CD14-positive monocyte (primary cell): ENCODE measurements at places on chromosomes 7 and 10. TPM values are rescaled to one million over a fixed set of nuclear protein-coding genes. Genes with fewer than 3 reads are reported as not detected.

The MYH16 gene
- polyA plus RNA-seq: not detected

The TMEM178B gene
- polyA plus RNA-seq: not detected

The ABHD11 gene
- 22.1 TPM for polyA plus RNA-seq

DNA sequence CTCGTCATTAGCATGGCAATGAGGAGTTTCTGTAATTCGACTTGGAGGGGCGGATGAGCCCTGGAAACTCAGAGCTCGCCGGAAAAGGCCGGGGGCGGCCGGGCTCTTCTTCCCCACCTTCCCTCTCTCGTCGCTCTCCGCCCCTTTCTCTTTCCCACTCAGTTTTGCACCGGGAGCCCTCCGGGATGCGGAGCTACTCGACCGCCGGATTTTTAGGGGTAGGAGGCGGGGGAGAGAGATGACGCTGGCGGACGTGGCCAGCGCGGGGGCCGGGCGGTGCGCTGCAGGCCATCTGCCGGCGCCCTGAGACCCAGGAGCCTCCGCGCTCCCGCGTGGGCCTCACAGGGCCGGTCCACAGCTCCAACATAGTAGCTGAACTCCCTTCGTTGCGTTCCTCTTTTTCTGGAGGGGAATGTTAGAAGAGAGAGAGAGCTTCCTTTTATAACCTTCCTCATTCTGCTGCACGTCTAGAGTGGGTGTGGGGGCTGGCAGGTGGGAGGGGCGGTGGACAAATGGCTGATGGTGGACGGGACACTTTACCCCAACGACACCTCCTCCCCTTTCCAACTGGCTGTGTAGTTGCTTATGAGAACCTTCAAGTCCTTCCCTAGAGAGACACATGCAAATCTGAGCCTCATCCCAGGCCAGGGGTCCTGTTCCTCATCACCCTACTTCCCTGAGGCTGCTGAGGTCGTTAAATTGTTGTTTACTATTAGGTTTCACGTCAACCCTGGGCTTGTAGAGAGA is 1.1 kb upstream of the HOXA1 start:
- H3K4me3 ChIP-seq: peak overlapping the region; percentile 90
- H3K4me1 ChIP-seq: peaks cover 46% of the 10 kb centered on the region
- H3K36me3 ChIP-seq: peaks cover 32% of the 10 kb centered on the region
- peak; percentile 74 for DNase-seq
- peak overlapping the region; percentile 82 for H3K27ac ChIP-seq

DNA sequence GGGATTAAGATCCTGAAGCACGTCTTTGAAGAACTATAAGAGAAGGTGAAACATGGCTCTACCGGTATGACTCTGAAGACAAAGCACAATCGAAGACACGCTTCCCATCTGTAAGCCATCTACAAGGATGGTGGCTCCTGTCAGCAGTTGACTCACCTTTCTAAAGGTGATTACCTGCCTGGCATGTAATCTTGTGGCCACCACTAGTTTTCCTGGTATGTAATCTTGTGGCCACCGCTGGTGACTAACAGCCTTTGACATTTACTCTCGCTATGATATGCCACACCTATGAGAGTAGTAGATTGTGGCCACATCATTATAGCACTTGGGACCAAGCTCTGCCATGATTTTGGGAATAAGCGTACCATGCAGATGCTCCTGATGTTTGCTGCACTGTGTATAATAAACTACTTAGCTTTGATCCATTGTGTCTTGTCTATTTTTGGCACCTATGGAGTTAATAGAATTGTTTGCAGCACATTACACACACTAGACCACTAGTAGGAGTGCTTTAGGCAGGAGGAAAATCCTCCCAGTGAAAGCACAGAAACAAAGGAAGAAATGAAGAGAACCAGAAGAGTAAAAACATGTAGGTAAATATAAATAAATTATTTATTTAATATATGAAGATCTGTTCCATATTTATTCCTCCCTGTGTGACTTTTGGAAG is 59.8 kb downstream of the VAX1 start:
- H3K27ac ChIP-seq: no peak overlapping the region
- DNase-seq: no peak
- peaks cover 19% of the 10 kb centered on the region for H3K4me1 ChIP-seq
- no peak overlapping the region for H3K4me3 ChIP-seq
- H3K27me3 ChIP-seq: peaks cover 8% of the 10 kb centered on the region

DNA sequence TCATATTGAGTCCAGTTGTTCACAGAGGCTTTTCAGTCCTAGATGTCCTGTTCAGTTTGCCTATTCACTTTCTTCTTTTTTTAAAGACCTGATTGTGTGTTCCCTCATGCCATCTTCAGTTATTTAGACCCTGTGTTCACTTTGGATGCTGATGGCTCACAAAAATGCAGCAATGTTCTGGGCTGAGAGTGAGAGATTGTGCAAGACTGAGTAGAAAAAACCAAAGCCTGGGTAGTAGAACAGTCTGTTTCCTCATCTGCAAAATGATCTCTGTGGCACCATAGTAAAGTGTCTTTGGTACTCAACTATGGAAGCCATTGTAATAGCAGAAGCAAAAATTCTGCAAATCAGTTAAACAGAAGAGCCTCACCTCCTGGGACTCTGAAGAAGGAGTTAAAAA is 43.2 kb downstream of the AKR1B1 start:
- no peaks in the 10 kb centered on the region for H3K4me1 ChIP-seq
- no peaks in the 10 kb centered on the region for H3K36me3 ChIP-seq
- DNase-seq: no peak
- H3K27ac ChIP-seq: no peak overlapping the region
- no peak overlapping the region for H3K4me3 ChIP-seq

DNA sequence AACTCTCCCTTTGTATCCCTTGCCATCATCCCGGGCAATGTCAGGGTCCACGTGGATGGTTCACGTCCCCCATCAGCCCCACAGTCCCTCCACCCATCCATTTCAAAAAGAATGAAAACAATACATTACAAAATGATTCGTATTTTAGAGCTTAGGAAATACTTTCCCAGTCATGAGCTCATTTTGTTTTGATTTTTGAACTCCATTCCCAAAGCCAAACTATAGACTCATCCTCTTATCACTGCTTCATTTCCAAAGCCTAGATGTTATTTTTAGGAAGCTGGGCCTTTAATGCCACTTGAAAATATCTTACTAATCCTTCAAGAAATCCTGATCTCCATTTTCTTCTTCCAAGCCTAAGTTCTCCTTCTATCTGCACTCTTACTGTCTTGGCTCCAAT is 72.1 kb downstream of the WNT2 start:
- no peaks in the 10 kb centered on the region for H3K27me3 ChIP-seq
- H3K36me3 ChIP-seq: no peaks in the 10 kb centered on the region
- no peaks in the 10 kb centered on the region for H3K4me1 ChIP-seq
- no peak overlapping the region for H3K4me3 ChIP-seq
- H3K27ac ChIP-seq: no peak overlapping the region
